ENCODE measurements at places on chromosomes 16 and 17.
A peak's percentile ranks its signal among the peaks of the same experiment; 100 is the strongest.

DNA sequence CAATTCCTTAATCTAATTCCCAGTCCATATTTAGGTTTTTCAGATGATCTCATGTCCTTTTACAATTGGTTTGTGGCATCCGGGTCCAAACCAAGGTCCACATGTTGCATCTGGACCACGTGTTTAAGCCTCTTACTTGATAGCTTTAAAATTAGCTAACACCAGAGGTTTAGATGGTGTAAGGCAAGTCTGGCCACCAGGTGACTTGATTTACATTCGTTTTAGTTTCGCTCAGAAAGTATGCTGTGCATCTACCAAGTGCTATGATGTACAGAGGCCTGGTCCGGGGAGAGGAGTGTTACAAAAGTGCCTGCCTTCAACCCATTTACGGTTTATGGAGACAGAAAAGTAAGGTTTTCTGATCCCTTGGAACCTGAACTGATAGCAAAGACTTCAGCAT is 878 bp upstream of the DNAJA2 start:
- peak; percentile 30 for DNase-seq

- DNase-seq, result no peak
Observed at GRCh38 chr17:13885550-13885949, 183.8 kb upstream of the COX10 start.

DNA sequence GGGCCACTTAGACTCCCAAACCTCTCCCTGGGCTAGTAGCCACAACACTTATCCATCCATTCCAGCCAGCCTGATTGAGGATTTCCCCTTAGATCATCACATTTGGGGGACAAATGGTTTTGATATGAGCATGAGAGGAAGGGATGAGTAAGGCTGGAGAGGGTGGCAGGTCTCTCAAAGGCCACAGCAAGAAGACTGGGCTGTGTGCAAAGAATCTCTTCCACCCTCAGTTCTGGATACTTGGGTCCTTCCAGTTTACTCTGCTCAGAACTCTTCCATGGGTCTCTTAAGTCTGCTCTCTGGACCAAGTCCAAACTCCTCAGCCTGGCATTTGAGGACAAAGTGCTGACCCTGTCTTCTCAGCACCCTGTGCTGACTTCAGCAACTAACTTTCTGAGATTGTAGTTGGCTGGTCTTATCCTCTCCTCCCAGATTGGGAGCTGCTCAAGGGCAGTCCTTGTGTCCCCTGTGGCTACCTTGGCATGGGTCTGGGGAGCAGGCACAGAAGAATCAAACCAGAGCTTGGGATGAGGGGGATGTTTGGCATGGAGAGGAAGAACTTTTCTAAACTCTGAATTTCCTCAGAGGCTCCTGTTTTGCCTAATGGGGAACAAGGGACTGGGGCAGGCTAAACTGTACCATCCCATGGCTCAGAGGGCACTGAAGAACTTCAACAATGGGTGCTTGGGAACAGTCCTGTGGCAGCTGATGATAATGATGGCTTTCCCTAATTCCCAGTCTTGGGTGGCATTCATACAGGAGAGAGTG is 3.1 kb upstream of the NFATC3 start:
- DNase-seq, result peak; percentile 53

DNA sequence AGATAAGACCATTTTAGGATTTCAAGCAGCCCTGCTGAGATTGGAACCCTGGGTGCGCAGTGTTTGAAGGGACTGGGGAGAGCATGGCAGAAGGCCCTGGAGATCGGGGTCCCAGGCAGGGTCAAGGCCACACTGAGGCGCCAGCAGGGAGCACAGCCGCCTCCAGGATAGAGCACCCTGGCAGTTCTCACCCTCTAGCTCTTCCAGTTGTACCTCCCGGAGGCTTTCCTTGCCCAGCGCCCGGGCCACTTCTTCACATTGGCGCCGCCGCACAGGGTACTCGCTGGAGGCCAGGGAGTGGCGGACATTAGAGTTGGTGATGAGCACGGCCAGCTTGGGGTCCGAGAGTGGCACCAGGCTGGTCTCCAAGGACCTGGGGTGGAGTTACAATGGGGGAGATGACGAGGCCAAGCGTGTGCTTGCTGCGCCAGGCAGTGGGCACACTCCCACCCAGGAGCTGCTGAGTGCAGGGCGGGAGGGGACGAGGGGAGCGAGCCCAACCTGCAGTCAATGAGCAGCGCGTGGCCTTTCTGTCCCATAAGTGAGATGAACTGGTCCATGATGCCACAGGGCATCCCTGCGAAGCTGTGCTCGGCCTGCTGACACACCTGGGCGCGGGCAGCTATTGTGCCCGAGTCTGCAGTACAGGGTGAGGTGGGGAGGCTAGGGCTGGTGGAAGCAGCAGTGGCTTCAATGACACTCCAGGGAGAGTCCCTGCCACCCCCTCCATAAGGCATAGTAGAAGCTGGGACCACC is 2.3 kb downstream of the GALK1 start:
- no peak for DNase-seq

- DNase-seq, result no peak
Observed at GRCh38 chr17:9350080-9350479, 225.5 kb downstream of the STX8 start.

GRCh38 chr17:66459811-66460270 is 157.4 kb downstream of the PRKCA start:
- peak; percentile 55 for DNase-seq

DNA sequence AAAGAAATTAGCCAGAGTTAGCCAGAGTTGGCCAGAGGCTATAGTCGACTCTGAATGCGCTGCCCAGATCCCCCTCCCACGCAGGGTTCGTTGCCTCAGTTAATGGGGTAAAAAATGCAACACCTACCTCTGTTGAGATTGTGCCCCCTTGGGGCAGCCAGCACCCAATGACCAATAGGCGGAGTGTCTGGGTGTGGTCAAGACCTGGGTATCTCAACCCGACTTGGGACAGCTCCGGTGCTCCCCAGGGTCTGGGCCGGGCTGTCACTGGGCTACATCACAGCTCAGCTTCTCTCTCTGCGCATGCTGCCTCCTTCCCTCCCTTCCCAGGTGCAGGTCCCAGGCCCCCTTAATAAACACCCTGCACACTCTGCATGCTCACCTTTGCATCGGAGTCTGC is 59.6 kb upstream of the GCSH start:
- no peak for DNase-seq

- DNase-seq, result no peak
Observed at GRCh38 chr17:68710976-68711375, 109.8 kb upstream of the FAM20A start.

GRCh38 chr17:7081341-7082062 is 1.5 kb upstream of the CLEC10A start:
- no peak for DNase-seq

DNA sequence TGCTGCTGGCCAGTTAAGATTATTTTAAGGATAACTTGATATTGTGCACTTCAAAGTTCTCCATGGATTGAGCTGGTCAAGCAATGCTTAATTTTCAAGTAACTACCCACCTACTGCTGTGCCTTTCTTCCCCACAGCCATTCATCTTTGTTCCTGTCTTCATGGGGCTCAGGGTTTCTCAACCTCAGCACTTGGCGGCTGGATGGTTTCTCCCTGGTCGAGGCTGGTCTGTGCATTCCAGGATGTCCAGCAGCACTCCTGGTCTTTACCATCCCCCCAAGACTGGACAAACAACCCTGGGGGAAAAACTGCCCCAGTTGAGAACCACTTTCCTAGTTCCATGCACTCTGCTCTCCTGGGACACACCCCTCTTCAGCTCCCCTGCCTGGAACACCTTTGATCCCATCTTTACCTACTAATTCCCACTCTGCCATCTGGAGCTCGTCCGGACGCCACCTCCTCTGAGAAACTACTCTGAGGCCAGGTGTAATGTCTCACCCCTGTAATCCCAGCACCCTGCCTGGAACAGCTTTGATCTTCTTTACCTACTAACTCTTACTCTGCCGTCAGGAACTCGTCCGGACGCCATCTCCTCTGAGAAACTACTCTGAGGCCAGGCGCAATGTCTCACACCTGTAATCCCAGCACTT is 81.5 kb downstream of the NXN start:
- no peak for DNase-seq

- no peak for DNase-seq
Observed at GRCh38 chr16:59655031-59655430, 920.9 kb upstream of the GOT2 start.

DNA sequence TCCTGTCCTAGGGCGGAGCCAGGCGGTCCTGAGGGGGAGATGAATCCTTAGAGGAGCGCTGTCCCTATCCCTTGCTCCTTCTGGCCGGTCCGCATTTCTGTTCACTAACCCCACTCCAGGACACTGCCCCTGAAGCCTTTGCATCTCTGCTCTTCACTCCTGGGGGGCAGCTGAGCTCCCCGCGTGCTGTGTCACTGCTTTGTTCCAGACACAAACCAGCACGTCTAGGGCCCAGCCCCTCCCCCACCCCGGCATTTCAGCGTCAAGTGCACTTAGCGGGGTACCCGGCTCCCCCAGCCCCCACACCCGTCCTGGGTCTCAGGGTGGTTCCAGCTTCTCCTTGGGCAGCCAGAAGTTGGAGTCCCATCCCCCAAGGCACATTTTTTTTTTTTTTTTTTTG is 8.9 kb downstream of the CORO6 start:
- no peak for DNase-seq

All from stimulated activated CD4-positive, alpha-beta T cell treated with anti-CD3 and anti-CD28 coated beads, Interleukin-15, amount 100 ng/mL, for 24 hours (primary cell).